Activated CD4-positive, alpha-beta T cell treated with anti-CD3 and anti-CD28 coated beads, Interleukin-2, amount 50 U/mL, for 4 hours (primary cell): ENCODE measurements at places on chromosomes 6 and 20.

GRCh38 chr20:44460795-44461141 is 14.9 kb upstream of the TTPAL start:
- no peak for DNase-seq

DNA sequence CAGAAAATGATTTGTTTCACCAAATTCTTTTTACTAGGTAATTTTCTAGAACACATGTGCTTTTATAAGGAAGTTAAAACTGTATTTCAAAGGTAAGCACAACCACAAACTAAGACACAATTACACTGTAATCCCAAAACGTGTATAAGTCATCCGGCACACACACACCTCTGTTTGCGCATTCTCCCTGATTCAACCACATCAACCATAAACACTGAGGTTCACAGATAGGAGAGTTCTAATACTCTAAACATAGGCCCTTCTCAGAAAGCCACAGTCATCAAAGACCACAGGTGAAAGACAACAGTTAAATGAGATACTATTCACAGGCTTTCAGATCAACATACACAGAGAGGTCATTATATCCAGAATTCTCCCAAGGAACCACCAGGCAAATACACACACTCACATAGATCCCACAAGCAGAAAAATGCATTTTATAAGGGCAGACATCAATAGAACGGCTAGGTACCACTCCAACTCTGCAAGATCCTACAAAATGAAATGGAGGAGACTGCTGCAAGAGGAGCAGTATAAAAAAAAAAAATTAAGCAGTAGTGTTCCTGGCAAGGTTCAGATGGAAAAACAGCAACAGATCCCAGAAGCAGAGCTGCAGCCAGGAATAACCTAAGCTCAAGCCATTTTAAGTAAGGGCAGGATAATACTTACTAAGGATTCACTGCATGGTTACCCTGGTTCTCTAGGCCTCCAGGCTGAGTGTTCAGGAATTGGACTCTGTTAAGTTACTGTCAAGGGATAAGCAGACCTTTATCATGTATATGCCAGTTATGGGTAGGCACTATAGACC is 6.6 kb upstream of the FBXO9 start:
- no peak for DNase-seq

DNA sequence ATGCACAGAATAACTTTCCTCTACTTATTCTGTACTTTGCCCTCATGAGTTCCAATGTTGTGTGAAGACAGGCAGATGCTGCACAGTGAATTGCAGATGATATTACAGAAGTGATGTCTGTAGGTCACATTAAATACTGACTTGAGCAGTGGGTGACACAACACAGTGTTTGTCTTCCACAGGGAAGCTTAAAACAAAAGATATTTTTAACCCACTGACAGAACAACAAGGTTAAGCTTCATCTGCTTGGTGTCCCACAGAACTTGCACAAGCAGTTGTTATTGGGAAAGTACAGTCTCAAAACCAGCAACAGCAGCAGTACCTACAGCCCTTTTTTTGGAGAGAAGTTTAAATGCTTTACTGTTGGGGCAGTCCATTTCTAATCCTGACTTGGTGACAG is 10.5 kb downstream of the SUMO4 start:
- DNase-seq: no peak

GRCh38 chr20:62405108-62405980 is 1.7 kb downstream of the CABLES2 start:
- no peak for DNase-seq

DNA sequence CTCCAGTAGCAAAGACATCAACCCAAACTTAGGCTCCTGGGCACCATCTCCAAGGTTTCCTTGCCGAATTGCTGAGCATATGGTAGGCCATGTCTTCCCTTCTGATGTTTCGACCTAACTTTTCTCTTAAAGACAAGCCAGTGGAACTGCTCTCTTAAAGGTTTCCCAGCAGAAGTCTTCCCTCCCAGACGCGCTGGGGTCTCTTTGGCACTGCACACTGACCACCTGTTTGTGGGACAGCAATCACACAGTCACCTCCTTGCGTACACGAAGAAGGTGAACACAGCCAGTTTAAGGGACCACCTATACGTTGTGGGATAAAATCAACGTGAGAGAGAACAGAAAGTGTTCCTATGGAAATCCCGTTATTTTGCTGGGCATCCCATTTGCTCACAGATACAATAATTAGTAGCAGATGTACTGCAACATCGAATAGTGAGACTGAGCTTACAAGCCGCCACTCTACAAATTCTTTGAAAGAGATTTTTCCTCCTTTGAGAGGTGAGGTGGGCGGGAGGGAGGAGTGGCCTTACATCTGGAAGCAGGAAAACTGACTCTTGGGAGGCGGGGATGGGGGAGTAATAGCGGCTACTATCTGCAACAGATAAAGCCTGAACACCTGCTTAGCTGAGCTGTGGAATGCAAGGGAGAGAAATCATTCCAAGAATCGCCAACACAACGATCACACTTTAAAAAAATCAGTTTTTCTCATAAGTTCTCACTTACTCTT is 9.9 kb downstream of the GRIK2 start:
- no peak for DNase-seq

DNA sequence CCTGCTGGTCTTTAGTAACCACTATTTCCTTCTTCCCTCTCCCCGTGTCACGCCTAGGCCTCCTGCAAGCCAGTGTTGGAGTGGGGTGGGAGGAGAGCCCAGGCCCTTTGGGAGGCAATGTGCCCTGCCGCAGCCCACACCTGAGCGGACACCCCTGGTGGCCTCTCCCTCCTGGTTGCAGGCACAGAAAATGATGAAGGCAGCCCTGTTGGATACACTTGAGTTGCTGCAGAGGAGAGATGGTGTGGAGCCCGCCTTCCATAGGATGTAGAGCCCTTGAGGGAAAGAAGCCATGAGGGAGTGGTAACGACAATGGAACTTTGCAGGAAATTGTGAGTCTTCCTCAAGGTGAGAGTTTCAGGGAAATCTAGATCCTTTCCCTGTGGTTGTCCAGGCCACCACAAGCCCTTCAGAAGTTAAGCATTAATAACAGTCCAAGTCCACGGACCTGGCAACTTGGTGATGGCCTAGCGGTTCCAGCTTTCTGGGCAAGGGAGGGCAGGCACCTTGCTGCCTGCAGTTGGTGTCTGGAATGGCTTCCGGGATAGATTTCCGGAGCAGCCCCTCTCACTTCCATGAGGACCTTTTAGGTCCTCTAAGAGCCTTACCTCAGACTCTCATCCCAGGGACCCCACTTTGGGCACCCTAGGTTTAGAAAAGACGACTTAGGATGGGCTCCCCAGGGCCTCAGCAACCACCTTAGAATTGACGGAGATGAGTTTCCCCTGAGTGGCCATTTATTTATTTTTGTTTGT is 67.3 kb upstream of the NXT1 start:
- DNase-seq: no peak
